ENCODE measurements at places on chromosomes 12 and 14.

- no peak for DNase-seq
Observed at GRCh38 chr14:73393375-73393774, 65.0 kb downstream of the NUMB start.

DNA sequence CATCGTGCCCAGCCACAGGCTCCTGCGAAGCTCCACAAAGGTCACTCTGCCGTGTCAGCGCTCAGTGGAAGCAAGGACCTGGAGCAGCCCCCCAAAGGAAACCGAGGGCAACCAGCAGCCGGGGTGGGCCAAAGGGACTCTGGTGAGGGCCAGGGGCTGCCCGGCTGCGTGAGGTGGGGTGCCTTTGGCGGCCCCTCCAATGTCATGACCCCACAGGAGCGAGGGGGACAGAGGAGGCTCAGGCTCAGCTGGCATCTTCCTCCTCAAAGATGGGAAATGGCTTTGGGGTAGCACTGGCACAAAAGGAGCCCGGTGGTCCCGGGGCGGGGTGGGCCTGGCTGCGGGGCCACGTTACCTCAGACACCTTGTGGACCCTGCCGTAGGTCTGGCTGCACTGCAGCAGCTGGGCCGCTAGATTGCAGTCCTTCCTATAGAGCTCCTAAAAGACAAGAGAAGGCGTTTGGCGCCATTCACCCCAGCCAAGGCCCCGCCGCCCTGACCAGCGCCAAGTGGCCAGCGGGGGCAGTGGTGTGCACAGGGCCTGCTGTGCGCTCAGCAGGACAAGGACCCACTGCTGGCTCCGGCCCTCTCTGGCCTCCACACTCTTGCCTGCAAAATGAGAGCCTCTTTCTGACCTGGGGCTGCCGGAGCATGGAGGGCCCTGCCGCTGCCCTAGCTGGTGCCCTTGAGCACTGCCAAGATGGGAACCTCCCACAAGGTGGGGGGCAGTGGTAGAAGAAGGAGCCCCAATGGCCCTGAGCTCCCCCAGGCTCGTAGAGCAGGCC is 46.9 kb downstream of the BEGAIN start:
- DNase-seq: no peak

DNA sequence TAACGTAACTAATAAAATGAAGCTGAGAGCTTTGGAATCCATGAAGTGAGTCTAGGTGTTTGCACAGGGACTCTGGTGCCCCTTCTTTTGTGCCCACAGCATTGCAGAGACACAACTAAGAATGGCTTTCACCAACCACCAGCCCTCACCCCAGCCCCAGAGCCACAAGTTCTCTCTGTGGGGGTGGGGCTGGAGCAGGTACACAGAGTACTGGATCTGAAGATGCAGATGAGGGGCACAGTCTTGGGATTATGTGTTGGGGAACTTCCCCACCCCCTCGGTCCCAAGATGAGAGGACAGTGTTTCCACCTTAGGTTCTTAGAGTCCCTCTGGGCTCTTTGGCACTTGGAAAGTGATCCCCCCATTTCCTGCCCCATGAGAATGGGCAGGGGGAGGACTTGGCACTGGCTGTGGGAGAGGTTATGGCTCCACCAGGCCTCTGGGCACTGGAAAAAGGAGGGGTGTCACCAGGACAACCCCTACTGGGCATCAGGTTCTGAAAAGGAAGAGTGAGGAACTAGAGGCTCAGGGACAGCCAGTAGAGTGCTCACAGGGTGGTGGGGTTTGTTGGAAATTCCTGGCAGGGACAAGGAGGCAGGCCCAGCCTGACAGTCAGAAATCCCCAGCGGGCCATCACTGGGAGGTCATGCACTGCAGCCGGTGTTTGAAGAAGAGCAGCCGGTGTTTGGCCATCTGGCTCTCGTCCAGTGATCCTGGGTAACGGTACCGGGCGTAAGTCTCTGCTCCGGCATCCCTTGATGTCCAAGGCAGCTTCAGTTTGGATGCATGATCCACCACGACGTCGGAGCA is 6.7 kb downstream of the B4GALNT1 start:
- no peak for DNase-seq

GRCh38 chr14:55610713-55611370 is 30.8 kb downstream of the KTN1 start:
- DNase-seq: no peak

- DNase-seq: no peak
Observed at GRCh38 chr14:23093526-23093925, 1.4 kb downstream of the ACIN1 start.

DNA sequence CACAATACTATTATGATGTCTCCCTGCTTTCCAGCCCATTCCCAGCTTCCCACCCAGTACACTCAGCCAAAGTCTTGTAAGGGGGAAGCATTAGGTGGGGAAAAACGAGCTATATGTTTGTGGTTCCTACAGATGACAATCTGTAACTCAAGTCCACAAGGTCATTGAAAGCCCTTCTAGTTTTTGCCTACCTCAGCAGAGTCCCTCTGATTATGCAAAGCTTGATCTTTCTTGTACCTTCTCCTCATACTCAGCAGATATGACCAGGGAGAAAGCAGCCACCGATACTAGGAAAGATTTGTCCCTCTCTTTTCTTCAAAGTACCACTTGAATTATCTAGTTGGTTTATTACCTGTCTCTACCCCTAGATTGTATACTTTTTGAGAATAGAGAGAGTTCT is 10.6 kb downstream of the CMAS start:
- DNase-seq: no peak

DNA sequence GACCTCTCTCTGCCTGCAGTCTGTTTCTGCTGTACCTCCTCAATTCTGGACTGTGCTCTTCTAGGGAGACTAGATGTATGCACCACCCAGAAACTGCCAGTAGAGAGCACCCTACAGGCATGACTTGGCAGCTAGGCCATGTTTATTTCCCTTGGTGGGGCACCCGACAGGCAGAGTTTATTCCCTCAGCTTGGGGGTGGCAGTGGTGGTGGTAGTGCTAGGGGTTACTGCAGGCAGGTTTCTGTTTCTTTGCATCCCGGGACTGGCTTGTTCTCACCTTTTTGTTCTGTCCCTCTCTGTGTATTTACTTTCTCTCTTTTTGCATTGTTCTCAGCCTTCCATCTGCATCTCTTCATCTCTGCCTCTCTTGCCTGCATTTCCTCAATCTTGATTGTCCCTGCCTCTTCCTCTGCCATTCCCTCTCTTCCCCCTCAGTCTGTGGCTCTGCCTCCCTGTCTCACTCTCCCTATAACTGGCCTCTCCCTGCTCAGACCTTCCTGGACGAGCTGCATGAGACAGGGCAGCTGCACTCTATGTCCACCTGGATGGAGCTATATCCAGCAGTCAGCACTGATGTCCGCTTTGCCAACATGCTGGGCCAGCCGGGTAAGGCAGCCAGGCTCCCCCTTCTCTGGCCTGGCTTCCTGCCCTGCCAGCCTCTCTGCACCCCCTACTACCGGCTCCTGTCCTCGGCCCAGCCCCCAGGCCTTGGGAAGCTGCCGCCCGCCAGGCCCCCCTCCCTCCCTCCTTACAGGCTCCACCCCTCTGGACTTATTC is 13.8 kb downstream of the PRPF40B start:
- DNase-seq: peak; percentile 9

DNA sequence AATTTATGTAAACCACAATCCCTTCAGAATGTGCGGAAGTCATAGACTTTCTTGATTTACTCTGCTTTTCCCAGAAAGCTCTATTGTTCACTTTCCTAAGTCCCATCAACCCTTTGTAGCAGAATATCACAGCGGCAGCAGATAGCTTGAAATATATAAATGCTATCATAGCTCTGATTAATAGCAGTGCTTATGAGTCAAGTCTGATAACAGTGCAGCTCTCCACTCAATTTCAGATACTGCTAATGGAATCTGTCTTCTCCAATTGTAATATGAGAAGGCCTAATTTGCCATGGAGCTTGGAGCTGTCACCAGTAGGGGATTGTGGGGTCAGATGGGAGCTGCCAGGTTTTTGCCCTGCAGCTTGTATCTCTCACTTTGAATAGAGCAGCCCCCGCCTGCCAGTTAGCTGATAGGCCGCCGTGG is 10.9 kb downstream of the TMEM260 start:
- DNase-seq: no peak

DNA sequence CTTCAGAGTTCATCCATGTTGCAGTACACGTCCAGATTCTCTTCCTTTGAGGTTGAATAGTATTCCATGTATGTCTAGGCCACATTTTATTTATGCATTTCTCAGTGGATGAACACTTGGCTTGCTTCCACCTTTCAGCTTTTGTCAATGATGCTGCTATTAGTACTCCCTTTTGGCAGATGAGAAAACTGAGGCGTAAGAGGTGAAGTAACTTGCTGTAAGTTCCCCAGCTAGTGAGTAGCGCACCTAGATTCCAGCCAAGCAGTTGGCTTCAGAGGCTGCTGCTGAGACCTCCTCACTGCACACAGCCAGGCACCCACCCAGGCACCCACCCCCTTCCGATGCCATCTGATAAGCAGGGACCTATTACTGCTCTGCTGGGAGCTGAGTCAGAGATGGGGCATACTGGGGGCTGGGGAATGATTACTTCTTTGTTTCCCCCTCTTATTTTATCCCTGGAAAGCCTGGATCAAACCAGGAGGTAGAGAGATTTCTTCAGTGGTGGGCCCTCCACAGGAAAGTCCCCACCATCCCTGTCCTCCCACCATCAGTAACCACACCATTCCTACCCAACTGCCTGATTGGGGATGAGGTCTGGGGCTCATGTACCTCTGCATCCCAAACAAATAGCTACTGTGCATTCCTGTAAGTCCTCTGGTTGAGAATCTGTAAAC is 234.6 kb downstream of the PCNX1 start:
- DNase-seq: no peak

- DNase-seq: no peak
Observed at GRCh38 chr14:58060898-58061297, 91.1 kb downstream of the ARMH4 start.

All from activated CD4-positive, CD25-positive, alpha-beta regulatory T cell treated with anti-CD3 and anti-CD28 coated beads, Interleukin-2, amount 50 U/mL, for 16 hours (primary cell).